ENCODE measurements at places on chromosomes 4 and X. TPM values are rescaled to one million over a fixed set of nuclear protein-coding genes. Genes with fewer than 3 reads are reported as not detected.

The NRK gene
- total RNA-seq, result not detected

The HPGD gene
- total RNA-seq, result not detected

The ASMT gene
- 0.66 TPM for total RNA-seq

The GPRIN3 gene
- total RNA-seq, result 1.5 TPM

The MAGEB2 gene
- not detected for total RNA-seq

The IL2 gene
- total RNA-seq, result not detected

The BEND2 gene
- total RNA-seq, result not detected

The MAPK10 gene
- 3.1 TPM for total RNA-seq

DNA sequence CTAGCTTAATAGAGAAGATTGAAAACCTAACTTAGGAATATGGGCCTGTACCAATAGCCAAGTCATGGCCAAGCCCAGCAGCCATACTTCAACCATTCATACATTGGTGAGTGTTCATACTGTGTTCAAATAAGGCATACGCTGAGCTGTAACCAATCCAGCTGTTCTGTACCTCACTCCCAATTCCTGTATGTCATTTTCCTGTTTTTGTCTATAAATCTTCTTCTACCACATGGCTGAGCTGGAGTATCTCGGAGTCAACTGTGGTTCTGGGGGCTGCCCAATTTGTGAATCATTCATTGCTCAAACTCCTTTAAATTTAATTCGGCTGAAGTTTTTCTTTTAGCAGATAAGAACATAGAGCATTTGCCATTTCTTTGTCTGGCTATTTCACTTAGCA is 195.3 kb upstream of the ANKRD50 start:
- no peak for DNase-seq

- no peak for DNase-seq
These were observed 55.6 kb downstream of the NBDY start for GRCh38 chrX:56784666-56785065.

DNA sequence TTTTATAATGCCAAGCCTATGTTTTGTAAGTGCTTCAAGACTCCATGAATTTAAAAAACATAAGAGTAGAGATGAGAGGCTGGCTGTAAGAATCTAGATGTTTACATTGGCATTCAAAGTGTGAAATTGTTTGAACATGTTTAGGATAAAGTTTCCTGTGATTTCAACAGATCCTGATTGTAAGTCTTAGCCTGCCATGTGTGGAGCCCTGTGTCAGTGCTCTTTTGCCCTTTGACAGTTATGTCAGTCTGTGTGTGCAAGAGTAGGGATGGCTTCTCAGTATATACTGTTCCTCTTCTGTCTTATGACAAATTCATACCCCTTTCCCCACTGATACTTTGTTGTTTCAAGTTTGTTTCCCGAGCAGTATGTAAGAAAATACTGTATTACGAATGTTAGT is 68.2 kb downstream of the USP9X start:
- DNase-seq, result no peak

- DNase-seq, result peak; percentile 65
These were observed at the start of gene MSX1 for GRCh38 chr4:4859325-4859798. MSX1 (plus strand) TSS chr4:4859665; CDS start chr4:4859900, 235 bp downstream.

DNA sequence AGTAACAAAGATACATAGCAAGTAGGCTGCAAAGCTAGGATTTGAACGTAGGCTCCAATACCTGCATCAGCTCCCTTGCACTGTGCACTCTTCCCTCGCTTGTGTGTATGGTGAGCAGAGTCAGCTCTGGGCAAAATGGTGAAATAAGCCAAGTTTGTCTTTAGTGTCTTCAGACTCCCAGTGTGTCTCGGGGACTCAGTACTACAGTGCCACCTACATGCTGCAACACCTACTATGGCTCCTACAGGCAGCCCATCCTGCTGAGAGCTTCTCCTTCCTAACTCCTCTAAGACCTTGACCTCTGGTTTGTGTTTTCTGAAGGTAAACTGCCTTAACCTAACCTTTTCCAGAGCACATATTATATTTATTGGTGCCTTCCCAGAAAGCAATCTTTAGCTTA is 42.5 kb downstream of the RTL9 start:
- no peak for DNase-seq

DNA sequence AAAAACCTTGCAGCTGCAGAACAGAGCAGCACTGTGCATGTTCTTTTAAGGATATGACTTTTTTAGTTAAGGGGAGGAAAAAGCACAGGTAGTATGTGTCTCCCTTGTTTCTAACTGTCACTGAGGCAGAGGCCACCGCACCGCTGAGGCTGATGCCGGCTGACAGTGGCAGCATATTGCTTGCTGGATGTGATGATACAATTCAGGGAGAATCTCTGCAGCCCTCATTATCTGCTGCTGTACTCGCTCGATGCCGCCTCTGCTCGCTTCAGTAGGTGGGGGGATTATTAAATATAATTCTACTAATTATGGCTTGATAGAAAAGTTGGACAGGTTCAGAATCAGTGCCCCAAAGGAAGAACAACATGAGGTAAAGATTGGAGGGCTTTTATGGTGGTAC is 378.8 kb upstream of the NOCT start:
- no peak for DNase-seq

- DNase-seq, result no peak
These were observed 181.6 kb downstream of the MAPK10 start for GRCh38 chr4:86178211-86178610.

DNA sequence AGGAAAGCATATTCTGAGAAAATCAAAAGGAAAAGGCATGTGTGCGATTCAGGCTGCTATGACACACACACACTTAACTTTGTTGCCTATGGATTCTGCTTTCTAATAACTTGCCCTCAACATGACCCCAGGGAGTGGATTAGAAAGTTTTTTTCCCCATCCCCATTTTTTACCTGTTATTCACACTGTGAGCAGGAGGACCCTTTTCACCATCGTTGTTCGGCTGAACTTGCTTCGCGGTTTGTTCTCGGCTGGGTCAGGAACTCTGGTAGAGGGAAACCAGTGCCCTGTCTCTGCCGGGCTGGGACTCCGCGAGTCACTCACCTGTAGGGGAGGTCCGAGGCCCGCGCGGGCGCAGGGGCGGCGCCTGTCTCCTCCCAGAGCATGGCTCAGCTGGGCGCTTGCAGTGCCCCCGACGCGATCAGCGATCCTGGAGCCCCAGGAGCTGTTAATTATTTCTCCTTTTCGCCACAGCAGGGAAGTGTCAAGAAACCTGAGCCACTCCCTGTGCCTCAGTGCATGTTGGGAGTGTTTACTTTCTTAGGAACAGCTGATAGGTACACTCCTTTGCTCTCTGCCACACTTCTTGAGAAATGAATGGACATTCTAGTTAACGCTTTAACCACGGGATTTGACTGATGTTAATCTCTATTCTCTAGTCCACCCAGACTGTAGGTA is at the start of gene RASSF6:
TSS of gene RASSF6 (minus strand) at position 322 of the 678 bp plus-strand sequence. CDS start 8,641 bp downstream, outside the sequence.
- DNase-seq, result peak; percentile 38

- no peak for DNase-seq
These were observed 14.1 kb downstream of the CD40LG start for GRCh38 chrX:136662104-136662503.

GRCh38 chr4:174420316-174420715 is 102.0 kb downstream of the HPGD start:
- DNase-seq, result no peak

DNA sequence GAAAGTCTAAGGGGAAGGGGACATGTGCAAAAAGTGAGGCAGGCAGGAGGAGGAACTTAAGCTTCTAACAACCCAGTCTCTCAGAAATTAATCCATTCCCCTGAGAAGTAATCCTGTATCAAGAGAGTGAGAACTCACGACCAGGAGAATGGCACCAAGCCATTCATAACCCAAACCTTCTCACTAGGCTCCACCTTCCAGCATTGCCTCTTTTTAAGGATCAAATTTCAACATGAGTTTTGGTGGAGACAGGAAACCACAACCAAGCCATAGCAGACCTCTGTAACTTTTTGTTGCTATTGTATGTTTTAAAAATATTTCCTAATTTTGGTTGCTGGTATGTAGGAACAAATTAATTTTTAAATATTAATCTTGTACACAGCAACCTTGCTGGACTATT is 32.8 kb downstream of the PASD1 start:
- no peak for DNase-seq

GRCh38 chr4:31246856-31247255 is 526.7 kb downstream of the PCDH7 start:
- no peak for DNase-seq

- no peak for DNase-seq
These were observed 57.0 kb upstream of the FTHL17 start for GRCh38 chrX:31128855-31129254.

GRCh38 chr4:181982856-181983255 is 260.3 kb upstream of the TENM3 start:
- DNase-seq, result no peak

DNA sequence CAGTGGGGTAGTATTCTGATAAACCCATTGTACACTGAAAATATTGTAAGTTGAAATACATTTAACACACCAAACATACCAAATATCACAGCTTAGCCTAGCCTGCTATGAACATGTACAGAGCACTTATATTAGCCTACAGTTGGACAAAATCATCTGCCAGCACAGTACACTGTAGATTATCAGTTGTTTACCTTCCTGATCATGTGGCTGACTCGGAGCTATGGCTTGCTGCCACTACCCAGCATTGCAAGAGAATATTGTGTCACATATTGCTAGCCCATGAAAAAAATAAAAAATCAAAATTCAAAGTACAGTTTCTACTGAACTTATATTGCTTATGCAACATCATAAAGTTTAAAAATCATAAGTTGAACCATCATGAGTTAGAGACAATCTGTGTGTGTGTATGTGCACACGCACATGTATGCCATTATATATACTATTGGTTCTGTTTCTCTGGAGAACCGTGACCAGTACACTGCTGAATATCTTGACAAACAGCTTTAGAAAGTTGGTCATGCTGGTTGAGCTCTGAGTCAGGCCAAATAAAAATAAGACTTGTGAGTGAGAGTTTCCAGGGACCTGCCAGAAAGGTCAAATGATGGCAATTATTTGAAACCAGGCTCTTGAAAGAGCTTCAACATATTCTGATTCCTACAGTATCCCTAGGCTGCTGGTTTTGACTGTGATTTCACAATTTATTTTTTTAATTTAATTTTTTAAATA is 238.5 kb downstream of the PRR32 start:
- DNase-seq, result no peak

- no peak for DNase-seq
These were observed 181.9 kb downstream of the CEP135 start for GRCh38 chr4:56130606-56131155.

- DNase-seq, result no peak
These were observed 602.7 kb upstream of the PCDH7 start for GRCh38 chr4:30117433-30117832.

- no peak for DNase-seq
These were observed 38.9 kb downstream of the ACOX3 start for GRCh38 chr4:8401665-8402064.

DNA sequence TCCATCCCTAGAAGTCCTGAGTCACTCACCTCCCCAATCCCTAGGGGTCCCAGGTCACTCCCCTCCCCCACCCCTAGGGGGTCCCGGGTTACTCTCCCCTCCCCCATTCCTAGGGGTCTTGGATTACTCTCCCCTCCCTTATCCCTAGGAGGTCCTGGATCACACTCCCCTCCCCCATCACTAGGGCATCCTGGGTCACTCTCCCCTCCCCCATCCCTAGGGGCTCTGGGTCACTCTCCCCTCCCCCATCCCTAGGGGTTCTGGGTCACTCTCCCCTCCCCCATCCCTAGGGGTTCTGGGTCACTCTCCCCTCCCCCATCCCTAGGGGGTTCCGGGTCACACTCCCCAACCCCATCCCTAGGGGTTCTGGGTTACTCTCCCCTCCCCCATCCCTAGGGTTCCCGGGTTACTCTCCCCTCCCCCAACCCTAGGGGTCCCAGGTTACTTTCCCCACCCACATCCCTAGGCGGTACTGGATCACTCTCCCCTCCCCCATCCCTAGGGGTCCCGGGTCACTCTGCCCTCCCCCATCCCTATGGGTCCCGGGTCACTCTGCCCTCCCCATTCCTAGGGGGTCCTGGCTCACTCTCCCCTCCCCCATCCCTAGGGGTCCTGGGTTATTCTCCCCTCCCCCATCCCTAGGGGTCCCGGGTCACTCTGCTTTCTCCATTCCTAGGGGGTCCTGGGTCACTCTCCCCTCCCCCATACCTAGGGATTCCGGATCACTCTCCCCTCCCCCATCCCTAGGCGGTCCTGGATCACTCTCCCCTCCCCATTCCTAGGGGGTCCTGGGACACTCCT is 2.1 kb downstream of the ASMTL start:
- DNase-seq, result peak; percentile 50

- no peak for DNase-seq
These were observed 39.7 kb downstream of the SMIM20 start for GRCh38 chr4:25953740-25954139.

DNA sequence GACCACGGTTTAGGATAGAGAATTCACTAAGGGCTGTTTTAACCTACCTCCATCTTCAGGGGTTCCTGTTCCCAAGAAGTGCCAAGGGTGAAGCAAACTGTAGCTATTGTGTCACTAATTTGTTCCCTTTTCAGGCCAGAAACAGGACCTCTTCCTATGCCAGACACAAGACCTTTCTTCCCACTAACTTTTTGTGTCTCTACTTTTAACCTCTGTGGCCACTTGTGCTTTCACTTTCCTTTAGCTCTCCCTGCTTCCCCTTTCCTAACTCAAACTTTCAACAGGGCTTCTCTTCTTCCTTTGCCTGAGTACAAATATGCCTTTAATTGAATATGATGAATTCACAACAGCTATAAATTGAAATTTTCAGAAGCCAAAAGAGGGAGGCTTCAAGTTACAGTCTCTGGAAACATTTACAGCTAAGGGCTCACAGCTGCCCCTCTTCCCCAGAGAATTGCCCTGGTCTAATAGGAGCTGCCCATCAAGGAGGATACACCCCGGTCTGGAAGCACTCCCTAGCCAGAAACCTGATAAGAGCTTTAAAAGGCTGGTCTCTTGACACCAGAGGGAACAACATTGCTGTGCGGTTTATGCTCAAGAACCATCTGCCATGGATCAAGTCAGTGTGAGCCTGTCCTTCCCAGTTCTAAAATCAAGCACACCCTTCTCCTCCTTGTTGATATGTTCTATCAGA is 61.7 kb upstream of the PLS3 start:
- no peak for DNase-seq

DNA sequence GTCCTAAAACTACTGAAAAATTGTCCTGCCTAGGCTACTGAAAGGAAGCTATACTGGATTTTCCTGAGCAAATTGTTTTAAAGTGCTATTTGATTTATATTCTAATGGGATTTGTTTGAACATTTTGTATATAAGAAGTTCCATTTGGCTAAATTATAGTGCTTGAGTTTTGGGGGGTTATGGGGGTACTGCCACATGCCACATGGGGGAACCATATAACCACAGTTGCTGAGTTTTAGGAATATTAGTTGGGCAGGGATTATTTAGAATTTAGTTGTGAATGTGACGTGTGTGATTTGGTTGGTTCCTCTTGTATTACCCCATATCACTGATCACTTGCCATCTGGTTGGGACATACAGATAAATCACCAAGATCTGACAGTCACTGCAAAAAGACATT is 224.5 kb upstream of the TAPT1 start:
- no peak for DNase-seq

Data from B cell (primary cell).